ENCODE measurements at places on chromosomes 7 and 10. TPM values are rescaled to one million over a fixed set of nuclear protein-coding genes. Genes with fewer than 3 reads are reported as not detected.
A peak's percentile ranks its signal among the peaks of the same experiment; 100 is the strongest.

GRCh38 chr10:79196470-79197461 lies 128.0 kb downstream of the ZMIZ1 start:
- H3K36me3 ChIP-seq, result no peaks in the 10 kb centered on the region
- H3K4me1 ChIP-seq, result peaks cover 8% of the 10 kb centered on the region
- H3K4me3 ChIP-seq, result no peak overlapping the region
- no peak overlapping the region for H3K27ac ChIP-seq
- H3K27me3 ChIP-seq, result no peaks in the 10 kb centered on the region
- DNase-seq, result peak; percentile 81

DNA sequence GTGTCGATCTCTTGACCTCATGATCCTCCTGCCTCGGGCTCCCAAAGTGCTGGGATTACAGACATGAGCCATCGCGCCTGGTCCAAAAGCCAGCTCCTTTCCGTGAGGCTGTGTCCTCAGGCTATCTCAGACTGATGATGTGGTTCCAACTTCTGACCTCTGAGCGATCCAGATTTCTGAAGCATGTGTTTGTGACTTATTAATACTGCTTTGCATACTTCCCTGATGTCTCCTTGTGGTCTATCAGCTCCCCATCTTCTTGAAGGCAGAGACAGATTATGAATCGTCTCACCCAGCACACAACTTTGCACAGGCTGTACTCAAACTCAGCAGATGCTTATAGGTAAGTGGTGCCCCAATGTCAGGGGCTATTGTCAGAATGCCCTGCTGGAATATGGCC lies 2.0 kb upstream of the PLPP4 start:
- H3K36me3 ChIP-seq, result no peaks in the 10 kb centered on the region
- H3K27ac ChIP-seq, result no peak overlapping the region
- H3K4me1 ChIP-seq, result no peaks in the 10 kb centered on the region
- no peak overlapping the region for H3K4me3 ChIP-seq
- DNase-seq, result no peak

The ACTL6B gene
- not detected for total RNA-seq

DNA sequence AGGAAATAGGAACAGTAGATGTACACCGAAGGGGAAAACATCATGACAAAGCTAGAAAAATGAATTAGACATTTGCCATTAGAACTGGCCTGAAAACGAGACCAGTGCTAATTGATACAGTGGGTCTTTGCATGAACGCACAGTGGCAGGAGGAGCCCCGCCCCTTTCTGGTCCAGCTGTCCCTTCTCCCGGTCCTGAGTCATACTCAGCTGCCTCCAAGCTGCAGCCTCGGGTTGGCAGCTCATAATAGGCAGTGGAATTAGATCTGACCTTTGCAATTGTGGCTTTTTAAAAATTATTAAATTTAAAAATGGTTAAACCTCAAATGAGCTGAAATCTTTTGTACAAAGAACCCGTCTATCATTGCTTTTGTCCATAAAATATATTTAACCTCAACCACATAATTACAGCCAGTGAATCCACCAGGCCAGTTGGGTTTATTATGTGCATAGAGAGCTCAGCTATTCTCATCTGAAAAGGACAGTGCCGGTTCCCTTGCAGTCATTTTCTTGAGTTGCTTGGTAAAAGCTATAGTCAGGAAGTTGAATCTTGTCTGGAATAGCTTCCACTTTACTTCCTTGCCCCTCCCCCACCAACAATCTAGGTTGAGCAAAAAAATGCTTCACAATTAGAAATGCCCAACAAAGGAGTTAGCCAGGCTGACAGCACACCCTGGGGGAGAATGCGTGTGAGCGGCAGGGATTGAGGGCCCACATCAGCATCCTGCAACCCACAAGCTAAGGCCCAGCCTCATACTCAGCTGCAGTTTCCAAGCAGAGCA lies 147.1 kb downstream of the BUB3 start:
- no peaks in the 10 kb centered on the region for H3K4me1 ChIP-seq
- H3K36me3 ChIP-seq, result no peaks in the 10 kb centered on the region
- no peak for DNase-seq
- no peak overlapping the region for H3K4me3 ChIP-seq
- H3K27me3 ChIP-seq, result peaks cover 3% of the 10 kb centered on the region

- peak overlapping the region; percentile 76 for H3K4me3 ChIP-seq
- peaks cover 4% of the 10 kb centered on the region for H3K36me3 ChIP-seq
- peaks cover 7% of the 10 kb centered on the region for H3K27me3 ChIP-seq
- peak overlapping the region; percentile 93 for H3K27ac ChIP-seq
These were observed 99.2 kb downstream of the GRK5 start for GRCh38 chr10:119306514-119306951.

GRCh38 chr7:99209781-99210180 lies 1.9 kb upstream of the KPNA7 start:
- no peak overlapping the region for H3K27ac ChIP-seq
- no peaks in the 10 kb centered on the region for H3K36me3 ChIP-seq

The DAGLB gene
- total RNA-seq, result 30.6 TPM

GRCh38 chr7:128920913-128921582 lies 10.5 kb upstream of the KCP start:
- peaks cover 31% of the 10 kb centered on the region for H3K27me3 ChIP-seq
- no peak for DNase-seq
- H3K4me1 ChIP-seq, result no peaks in the 10 kb centered on the region
- no peaks in the 10 kb centered on the region for H3K36me3 ChIP-seq
- H3K27ac ChIP-seq, result no peak overlapping the region

- no peak overlapping the region for H3K27ac ChIP-seq
- no peak overlapping the region for H3K4me3 ChIP-seq
- H3K36me3 ChIP-seq, result no peaks in the 10 kb centered on the region
- no peaks in the 10 kb centered on the region for H3K27me3 ChIP-seq
These were observed 17.6 kb downstream of the SUN3 start for GRCh38 chr7:48011323-48011722.

The TACC2 gene
- total RNA-seq, result not detected

DNA sequence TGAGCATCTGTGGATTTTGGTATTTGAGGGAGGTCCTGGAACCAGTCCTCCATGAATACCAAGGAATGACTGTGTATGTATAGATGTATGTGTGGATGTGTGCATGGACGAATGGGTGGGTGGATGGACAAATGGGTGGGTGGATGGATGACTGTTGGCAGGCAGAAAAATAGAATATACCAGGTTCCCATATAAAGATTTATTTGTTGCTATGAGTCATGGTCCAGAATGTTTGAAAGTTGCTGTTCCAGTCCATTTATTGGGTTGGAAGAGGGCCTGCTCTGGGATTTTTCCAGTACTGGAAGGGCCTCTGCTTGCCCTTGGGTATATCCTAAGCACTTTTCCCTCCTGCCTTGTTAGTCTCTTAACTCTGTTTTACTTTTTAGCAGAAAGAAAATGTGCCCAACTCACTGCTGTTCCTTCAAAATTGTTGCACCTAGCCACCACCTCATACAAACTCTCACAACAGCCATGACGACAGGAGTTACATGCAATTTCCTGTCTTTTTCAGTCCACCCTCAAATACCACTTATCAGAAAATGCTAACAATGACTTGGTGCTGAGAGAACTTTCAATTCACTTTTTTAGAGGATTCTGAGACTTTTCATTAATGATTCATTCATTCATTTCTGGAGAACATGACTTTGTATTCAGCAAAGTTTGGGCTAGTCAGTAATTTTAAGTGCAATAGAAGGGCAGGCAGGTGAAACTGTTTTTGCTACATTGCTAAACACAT lies 108.1 kb downstream of the EEPD1 start:
- H3K4me1 ChIP-seq, result peaks cover 12% of the 10 kb centered on the region
- no peak overlapping the region for H3K27ac ChIP-seq
- H3K4me3 ChIP-seq, result no peak overlapping the region
- peaks cover 6% of the 10 kb centered on the region for H3K36me3 ChIP-seq
- H3K27me3 ChIP-seq, result peaks cover 13% of the 10 kb centered on the region
- no peak for DNase-seq

The ADGRA1 gene
- total RNA-seq, result not detected

- DNase-seq, result no peak
- H3K36me3 ChIP-seq, result no peaks in the 10 kb centered on the region
- no peak overlapping the region for H3K4me3 ChIP-seq
- no peaks in the 10 kb centered on the region for H3K4me1 ChIP-seq
- peaks cover 19% of the 10 kb centered on the region for H3K27me3 ChIP-seq
These were observed 45.9 kb downstream of the DOCK4 start for GRCh38 chr7:112160130-112160770.

GRCh38 chr7:101507791-101508252 lies 121.3 kb downstream of the MYL10 start:
- no peak overlapping the region for H3K4me3 ChIP-seq
- no peaks in the 10 kb centered on the region for H3K36me3 ChIP-seq
- H3K27ac ChIP-seq, result peak overlapping the region; percentile 78
- H3K4me1 ChIP-seq, result peaks cover 15% of the 10 kb centered on the region
- no peak for DNase-seq

GRCh38 chr7:22154143-22154529 lies 202.8 kb downstream of the RAPGEF5 start:
- no peaks in the 10 kb centered on the region for H3K4me1 ChIP-seq
- no peak for DNase-seq
- H3K36me3 ChIP-seq, result no peaks in the 10 kb centered on the region

DNA sequence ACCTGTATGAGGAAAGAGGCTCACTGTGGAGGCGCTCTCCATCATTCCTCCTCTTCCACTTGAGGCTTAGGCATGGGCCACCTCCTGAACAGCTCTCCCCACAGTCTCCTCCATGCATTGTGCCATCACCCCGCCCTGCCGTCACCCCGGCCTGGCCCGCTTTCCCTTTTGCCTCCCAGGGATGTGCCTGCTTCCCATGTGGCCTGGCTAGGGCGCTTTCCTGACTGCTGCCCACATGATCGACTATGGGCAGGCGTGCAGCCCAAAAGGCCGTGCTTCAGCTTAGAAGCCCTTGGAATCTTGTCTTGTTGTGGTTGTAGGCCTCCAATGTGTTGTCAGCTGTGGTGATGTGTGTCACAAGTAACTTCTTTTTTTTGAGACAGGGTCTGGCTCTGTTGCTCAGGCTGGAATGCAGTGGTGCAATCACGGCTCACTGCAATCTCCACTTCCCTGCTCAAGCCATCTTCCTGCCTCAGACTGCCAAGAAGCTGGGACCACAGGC lies 1.8 kb upstream of the ACTR3C start:
- no peaks in the 10 kb centered on the region for H3K27me3 ChIP-seq
- H3K4me1 ChIP-seq, result peaks cover 41% of the 10 kb centered on the region
- no peak for DNase-seq
- H3K36me3 ChIP-seq, result peaks cover 6% of the 10 kb centered on the region
- peak overlapping the region; percentile 97 for H3K4me3 ChIP-seq
- peak overlapping the region; percentile 99 for H3K27ac ChIP-seq

DNA sequence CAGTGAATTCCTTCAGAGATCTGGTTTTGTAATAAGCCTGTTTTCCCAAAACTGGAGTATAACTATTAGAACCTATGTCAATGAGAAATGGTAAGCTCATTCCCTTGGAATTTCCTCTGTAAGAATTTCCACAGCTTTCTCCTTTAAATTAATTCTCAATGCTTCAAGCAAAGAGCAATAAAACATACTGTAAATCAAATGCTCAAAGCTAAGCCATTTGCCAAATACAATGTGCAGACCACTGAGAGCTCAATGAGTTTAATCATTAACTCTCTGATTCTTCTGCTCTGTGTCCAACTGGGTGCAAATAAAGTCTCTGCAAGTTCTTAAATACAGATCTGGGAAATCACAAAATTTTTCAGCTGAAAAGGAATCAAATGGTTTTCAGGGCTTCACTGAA lies 227.6 kb upstream of the IMMP2L start:
- no peak overlapping the region for H3K27ac ChIP-seq
- H3K4me1 ChIP-seq, result no peaks in the 10 kb centered on the region
- H3K36me3 ChIP-seq, result peaks cover 13% of the 10 kb centered on the region
- no peak for DNase-seq

DNA sequence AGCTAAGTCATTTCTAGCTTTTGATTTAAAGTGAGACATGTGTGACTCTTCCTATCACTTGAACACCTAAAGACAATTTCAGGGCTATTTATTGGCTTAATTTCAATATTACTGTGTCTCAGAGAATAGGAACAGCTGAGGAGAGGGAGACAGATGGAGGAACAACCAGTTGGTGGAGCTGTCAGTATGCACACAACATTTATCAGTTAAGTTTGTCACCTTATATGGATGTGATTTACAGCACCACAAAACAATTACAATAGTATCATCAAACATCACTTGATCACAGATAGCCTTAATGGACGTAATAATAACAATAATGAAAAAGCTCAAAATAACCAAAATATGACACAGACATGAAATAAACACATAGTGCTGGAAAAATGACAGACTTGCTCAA lies 129.6 kb downstream of the NPSR1 start:
- H3K27ac ChIP-seq, result no peak overlapping the region
- H3K27me3 ChIP-seq, result peaks cover 14% of the 10 kb centered on the region
- H3K36me3 ChIP-seq, result peaks cover 14% of the 10 kb centered on the region
- H3K4me3 ChIP-seq, result no peak overlapping the region

GRCh38 chr7:52842202-52842900 lies 193.1 kb upstream of the POM121L12 start:
- H3K4me3 ChIP-seq, result no peak overlapping the region
- DNase-seq, result no peak
- no peak overlapping the region for H3K27ac ChIP-seq
- no peaks in the 10 kb centered on the region for H3K27me3 ChIP-seq
- no peaks in the 10 kb centered on the region for H3K4me1 ChIP-seq

Data from natural killer cell treated with Interleukin-12 subunit alpha and Interleukin-12 subunit beta and Interleukin-15 and Interleukin-18, amount 100 ng/mL, for 72 hours (primary cell).